Upper lobe of left lung (tissue), 6 donors: ENCODE measurements at places on chromosomes 11 and 22.

GRCh38 chr11:24497831-24498230 is 978 bp downstream of the LUZP2 start:
- no peak for DNase-seq

DNA sequence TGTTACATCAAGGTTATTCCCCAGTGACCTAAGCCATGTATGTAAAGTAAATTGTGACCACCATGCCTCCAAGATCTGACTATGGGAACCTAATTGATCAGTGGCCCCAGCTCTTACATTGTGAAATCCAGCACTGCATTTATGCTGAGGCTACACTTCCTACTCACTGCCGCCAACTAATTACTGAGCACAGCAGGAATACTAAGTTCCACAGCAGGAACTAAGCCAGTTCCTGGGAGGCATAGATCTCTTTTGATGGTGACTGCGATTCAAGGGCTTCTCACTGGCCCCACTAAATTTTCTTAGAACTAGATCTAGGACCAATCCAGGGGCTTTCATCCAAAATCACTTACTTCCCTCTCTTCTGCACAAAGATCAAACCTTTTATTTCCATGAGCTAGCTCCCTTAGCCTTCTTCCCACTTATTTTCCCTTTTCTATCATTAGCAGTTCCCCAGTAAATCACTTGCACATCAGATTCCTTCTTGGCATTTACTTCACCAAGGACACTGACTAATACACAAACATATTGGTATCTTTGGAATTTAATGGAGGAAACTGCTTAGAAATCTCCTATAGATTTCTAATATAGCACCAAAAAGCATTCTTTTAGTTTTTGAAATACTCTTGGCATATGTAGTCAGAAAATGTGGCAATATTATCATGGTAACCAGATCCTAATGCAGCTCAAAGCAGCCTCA is 46.0 kb downstream of the CNTN5 start:
- no peak for DNase-seq

DNA sequence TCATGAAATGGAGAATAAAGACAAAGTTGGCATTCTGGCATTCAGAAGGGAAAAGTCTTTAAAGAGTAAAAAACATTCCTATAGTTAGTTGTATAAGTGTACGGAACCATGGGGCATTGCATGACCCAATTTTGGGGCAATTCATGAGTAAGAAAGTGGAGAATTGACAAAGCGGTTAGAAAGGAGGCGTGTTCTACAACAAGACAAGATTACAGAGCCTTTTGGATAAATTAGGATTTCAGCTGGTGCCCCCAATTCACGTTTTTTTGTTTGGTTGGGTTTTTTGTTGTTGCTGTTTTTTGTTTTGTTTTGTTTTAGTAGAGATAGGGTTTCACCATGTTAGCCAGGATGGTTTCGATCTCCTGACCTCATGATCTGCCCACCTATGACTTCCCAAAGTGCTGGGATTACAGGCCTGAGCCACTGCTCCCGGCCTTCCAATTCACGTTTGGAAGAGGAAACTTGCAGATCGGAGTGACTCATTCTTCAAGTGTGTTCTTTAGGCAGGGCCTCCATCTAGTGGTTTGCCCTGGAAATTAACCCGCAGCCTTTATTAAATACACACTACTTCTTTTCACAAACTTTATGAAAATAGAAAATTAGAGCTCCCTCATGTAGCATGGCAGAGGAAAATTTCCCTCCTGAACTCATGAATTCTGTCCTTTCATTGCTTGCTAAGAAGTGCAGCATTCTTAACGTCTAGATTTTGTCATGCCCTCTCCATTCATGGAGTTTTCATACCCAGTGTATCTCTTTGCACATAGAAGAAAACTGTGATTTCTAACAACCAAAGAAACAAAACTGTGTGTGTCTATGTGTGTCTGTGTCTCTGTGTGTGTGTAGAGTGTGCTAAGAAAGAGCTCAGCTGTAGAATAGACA is 118.1 kb downstream of the BBOX1 start:
- no peak for DNase-seq

- no peak for DNase-seq
These were observed 20.9 kb upstream of the CTR9 start for GRCh38 chr11:10730151-10730550.

DNA sequence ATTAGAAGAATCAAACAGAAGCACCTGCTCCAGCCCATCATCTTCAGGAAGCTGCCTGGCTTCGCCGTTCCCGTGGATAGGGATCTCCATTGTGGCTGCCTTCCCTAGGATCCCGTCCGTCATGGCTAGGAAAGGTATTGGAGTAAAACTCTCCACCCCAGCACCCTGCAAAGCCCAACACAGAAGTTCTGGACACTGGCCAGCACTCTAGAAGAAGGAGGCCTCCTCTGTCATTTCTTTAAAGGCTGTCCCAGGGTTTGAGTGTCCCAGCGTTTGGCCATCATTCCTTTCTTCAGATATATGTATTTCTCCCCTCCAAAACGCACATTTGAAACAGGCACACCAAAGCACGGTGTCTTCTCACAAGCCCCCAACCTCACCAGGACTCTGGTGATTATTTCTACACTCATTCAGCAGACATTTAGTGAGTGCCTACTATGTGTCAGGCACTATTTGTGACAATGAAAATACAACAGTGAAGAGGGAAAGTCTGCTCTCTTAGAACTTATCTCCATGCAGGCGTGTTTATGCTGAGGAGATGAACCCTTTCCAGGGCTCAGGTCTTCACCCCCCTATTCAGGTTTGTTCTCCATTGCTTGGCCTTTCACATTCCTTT is 724 bp downstream of the ARFIP2 start:
- DNase-seq: no peak
